GM04504 (cell line): ENCODE measurements at places on chromosomes 12 and 14.

- DNase-seq, result peak; percentile 12
Observed at GRCh38 chr14:94180655-94181271, 6.6 kb downstream of the PPP4R4 start.

DNA sequence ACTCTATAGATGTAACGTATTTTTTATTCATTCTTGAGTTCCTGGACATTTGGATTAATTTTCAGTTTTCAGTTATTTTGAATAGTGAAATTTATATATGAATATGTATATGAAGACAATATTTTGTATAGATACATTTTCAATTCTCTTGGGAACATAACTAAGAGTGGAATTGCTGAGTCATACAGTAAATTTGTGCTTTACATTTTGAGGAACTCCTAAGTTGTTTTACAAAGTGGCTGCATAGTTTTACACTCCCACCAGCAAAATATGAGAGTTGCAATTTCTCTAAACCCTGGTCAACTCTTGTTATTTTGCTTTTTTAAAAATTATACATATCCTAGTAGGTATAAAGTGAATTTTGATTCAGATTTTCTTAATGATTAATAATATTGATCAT lies 1838.6 kb upstream of the SEL1L start:
- DNase-seq, result no peak

- peak; percentile 83 for DNase-seq
Observed at GRCh38 chr12:88946372-88946997, 366.2 kb upstream of the KITLG start.

GRCh38 chr14:77033622-77034589 lies 5.4 kb upstream of the IRF2BPL start:
- DNase-seq, result no peak

- no peak for DNase-seq
Observed at GRCh38 chr14:101365329-101366158, 195.8 kb upstream of the DIO3 start.
